Memory B cell (primary cell): ENCODE measurements at places on chromosomes 5 and 9.

DNA sequence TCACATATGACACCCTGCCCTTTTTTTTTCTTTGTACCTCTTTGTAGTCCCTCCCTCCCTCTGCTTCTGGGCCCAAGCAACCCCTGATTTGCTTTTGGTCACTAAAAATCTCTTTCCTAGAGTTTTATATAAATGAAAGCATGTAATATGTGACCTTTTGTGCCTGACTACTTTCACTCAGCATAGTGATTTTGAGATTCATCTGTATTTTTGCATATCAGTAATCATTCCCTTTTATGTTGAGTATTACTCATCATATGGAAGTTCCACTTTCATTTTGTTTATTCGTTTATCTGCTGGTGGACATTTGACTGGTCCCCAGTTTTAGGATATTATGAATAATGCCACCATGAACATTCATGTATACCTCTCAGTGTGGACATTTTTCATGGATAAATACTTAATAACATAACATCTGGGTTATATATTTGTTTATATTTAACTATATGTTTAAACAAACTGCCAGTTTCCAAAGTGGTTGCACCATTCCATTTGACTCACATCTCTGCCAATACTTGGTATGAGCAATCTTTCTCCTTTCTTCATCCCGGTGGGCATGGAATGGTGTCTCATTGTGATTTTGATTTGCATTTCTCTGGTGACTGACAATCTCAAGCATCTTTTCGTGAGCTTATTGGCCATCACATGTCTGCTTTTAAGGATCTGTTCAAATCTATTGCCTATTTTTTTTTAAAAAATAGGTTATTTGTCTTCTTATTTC, 115.7 kb upstream of the S1PR3 start:
- DNase-seq: no peak

- peak; percentile 28 for DNase-seq
Observed at GRCh38 chr5:60494635-60495034, 205.3 kb downstream of the DEPDC1B start.

DNA sequence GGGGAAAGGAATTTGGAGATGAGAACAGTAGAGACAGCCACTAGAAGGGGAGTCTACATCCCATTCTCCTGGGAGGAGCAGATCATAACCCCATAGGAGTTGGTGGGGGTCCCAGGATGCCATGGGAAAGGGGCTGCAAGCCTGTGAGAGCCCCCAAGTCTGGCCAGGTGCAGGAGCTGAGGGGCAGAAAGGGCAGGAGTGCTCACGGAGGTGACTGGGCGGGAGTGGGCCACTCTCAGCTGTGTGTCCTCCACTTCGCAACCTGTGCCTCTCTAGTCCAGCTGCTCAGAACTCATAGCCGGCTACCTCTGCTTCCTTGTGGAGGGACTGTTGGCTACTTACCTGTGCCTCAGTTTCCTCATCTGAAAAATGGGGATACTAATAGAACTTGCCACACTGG, 263.9 kb downstream of the FSTL4 start:
- DNase-seq: no peak

GRCh38 chr9:38690574-38690973, 29.4 kb downstream of the FAM240B start:
- no peak for DNase-seq

DNA sequence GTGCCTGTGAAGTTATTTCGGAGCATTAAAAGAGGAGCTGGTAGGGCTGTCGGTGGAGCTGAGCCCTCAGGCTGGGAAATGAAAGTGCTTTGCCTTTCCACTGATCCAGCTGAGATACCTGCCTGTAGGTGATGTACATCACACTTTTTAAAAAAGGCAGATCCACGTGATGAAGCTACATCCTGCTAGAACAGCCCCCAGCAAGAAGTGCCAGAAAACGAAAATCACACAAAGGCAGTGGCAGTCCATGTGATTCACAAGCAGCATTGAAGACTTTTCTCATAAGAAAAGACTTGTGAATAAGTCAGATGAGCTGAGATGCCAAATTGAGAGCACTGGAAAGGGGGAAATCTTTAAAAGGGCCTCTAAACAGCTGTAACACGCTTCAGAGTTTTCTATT, 765.1 kb downstream of the PTPRD start:
- DNase-seq: no peak

GRCh38 chr9:114321759-114322158, 1.1 kb upstream of the ORM1 start:
- no peak for DNase-seq

DNA sequence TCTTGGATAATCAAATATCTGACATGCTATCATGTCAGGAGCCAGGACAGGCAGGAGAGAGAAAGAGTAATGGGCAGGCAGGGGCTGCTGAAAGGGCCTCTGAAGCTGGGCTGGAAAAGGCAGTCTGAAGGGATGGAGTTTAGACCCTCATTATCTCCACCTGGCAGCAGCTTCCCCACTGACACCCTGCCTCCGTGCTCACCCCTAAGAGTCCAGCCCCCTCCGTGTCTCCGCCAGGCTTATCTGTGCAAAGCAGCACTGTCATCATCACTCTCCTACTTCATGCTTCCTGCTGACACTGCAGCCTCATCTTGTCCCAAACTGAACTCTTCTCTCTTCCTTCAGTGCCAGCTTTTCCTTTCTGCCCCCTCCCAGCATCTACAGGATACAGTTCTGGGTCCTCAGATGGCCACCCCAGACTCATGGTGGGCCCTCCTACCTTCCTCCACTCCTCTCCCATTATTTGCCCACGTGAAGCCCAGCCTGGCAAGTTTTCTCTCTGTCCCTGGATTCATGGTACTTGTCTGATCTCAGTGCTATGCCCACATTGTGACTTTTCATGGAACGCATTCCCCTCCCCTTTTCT, 70.9 kb upstream of the KLF9 start:
- no peak for DNase-seq

- DNase-seq: no peak
Observed at GRCh38 chr5:133707629-133708028, 95.3 kb upstream of the FSTL4 start.
